ENCODE measurements at places on chromosomes 2 and 18.

GRCh38 chr2:60437080-60437696 lies 116.3 kb downstream of the BCL11A start:
- DNase-seq = no peak

GRCh38 chr2:101958061-101958460 lies 33.7 kb upstream of the IL1R2 start:
- no peak for DNase-seq

DNA sequence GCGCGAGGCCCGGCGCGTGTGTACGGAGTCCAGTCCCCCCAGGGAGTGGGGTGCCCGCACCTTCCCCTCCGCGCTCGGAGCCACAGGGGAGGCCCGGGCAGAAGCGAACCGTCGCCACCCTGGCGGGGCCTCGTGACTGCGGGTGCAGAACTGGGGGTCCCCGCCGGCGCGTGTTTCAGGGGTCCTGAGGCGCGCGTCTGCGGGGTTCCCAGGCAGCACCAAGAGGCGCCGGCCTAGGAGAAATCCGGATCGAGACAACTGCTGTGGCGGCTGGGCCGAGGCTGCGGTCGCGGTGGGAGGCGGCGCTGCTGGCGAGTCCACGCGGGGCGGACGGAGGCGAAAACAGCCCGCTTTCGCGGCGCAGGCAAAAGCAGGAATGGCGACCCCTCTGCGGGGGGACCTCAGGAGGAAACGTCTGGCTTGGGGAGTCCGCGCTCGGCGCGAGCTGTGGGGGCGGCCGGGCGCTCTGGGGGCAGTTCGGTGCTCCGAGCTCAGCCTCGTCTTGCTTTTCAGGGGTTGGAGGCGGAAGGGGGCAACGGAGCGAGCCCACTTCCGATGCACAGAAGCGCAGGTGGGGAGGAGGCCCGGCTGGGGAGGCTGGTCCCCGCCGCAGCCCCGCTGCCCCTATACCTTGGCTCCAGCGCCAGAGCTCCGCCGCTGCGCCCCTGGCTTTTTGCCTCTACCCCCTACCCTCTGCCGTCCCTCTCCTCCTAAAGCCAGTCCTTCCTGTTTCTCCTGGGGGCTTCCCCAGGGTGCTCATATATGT lies 81.5 kb upstream of the LDLRAD4 start:
- DNase-seq = no peak

DNA sequence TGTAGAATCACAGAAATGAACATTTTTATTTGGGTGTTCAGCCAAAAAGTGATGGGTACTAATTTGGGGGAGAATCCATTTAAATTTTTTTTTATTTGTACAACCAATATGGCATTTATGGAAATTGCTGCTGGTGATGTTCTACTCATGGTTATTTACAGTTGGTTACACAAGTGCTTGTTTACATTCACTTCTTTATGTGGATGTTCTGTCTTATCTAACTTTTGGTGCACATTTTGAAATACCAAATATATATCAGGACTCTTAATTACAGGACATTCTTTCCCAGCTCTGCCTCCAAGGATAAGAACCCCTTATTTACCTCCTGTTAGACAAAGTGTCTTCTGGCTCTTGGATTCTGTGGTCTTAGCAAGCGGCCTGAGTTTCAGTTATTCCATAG lies 35.2 kb downstream of the NEMP2 start:
- no peak for DNase-seq

DNA sequence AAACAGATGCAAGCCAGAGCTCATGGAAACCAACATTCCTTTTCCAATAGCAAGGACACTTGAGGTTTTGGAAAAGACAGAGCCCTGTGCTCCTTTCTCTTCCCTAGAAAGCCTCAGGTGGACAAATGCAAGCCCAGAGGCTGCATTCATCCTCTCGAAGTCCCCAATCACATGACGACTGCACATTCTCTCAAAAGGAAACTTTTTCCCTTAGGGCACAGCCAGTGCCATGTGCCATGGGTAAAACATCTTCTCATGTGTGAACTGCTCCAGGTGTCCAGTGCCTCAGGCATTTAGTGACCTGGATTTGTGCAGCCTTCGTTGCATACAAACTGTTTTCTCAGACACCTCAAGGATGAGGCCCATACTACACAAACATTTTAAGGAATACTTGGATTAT lies 140.7 kb downstream of the LAMA1 start:
- no peak for DNase-seq
